ENCODE measurements at places on chromosomes 12 and 14.

- no peak for DNase-seq
Measured at GRCh38 chr12:113825705-113826104, 140.4 kb downstream of the RBM19 start.

GRCh38 chr12:106764220-106764619, 10.3 kb upstream of the RIC8B start:
- DNase-seq, result no peak

DNA sequence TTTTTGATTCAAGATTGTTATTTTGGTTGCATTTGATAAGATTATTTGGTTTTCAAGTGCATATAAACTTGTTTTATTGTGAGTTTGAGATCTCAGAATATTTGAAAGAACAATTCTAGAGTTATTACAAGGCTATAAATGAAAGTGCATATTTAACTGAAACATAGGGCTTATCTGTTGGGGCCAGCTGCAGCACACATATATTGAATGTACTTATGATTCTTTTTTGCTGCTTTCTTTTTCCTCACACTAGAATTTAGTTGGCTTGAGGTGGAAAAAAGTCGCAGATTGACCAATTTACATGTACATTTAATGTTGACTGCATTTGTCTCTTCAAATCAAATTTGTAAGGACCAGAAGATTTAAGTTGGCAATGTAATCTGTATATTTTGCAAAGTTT, 88.0 kb downstream of the PCNX1 start:
- DNase-seq, result no peak

- DNase-seq, result no peak
Measured at GRCh38 chr12:55970775-55971174, 3.1 kb upstream of the RAB5B start.

DNA sequence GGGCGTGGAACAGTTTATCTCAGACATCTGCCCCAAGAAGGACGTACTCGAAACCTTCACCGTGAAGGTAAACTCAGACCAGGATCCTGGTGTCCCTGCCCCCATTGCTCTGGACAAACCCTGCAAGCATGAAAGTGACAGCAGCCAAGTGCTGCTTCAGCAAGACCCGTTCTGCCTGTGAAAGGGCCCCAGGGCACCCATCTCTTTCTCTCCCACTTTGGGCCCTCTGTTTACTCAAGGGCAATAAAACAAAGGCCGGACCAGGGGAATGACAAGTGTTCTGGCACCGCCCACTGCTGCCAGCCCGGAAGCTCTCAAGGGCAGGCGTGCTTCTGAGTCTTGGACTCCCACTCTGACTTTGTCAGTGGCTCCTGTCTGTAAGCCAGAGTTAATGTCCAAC, 35.3 kb downstream of the CD9 start:
- no peak for DNase-seq

DNA sequence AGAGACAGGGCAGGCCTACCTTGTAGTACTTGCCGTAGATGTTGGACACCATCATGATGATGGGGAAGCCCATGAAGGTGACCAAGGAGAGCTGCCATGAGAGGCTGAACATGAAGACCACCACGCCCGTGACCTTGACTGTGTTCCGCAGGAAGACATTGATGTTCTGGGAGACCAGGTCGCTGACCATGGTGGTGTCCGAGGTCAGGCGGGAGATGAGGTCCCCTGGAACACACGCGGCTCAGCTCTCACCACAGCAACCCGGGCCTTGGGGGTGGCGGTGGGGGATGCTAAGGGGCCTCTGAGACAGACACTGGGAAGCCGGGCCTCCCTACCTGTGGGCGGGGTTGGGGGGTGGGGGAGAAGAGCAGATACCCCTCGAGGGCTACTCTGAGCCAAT, 17.7 kb downstream of the ABCB9 start:
- DNase-seq, result no peak

GRCh38 chr12:72872996-72873395, 600.8 kb downstream of the TRHDE start:
- no peak for DNase-seq

DNA sequence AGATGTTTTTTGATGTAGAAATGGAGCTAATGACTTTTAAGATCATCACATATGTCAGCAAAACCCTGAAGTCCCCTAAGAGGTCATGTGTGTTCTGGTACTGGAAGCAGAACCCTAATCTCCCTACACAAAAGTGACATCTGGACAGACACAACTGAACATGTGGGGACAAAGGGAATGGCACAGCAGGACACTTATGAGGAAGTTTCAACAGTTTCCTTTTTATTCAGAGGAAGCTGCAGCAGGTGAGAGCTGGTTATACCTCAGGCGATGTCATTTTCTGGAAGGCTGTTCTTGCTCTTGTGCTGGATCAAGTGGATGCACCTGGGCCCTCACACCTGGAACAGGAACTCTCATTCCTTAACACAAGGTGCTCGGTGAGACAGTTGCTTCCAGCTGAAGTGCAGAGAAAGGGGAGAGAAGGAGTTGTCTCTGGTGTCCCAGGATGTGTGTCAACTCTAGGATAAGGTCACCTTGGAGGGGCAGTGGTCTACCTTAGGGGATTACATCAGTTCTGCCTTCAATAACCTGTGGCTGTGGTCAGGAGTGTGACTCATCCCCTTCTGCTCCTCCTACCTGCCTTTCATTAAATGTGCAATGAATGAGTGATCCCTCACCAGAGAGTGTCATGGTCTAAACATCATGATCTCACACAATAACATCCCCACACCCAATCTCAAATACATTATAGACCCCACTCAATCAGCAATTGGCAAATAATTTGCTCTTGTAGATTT, 463.4 kb downstream of the TMEM121 start:
- peak; percentile 47 for DNase-seq

GRCh38 chr12:60196366-60196765, 600.5 kb downstream of the SLC16A7 start:
- no peak for DNase-seq

- no peak for DNase-seq
Measured at GRCh38 chr12:124509300-124509675, 58.1 kb downstream of the NCOR2 start.

DNA sequence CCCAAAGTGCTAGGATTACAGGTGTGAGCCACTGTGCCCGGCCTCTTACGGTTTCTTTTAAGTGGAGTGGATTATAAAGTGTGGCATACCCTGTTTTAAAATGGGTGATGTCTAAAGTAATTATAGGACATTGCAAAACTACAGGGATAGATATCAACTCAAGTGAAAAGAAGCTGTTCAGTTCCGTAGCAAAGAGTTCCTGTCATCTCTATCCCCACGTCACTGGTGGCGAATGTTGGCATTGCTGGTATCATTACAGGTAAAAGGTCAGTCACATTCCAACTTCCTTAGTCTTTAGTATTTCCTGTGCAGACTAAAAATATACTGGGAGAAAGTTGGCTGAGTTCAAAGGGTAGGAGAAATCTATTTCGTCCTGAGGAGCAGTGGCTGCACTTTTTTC, 95.6 kb upstream of the SLC38A2 start:
- DNase-seq, result no peak

GRCh38 chr14:81042438-81042837, 87.0 kb downstream of the TSHR start:
- DNase-seq, result no peak

DNA sequence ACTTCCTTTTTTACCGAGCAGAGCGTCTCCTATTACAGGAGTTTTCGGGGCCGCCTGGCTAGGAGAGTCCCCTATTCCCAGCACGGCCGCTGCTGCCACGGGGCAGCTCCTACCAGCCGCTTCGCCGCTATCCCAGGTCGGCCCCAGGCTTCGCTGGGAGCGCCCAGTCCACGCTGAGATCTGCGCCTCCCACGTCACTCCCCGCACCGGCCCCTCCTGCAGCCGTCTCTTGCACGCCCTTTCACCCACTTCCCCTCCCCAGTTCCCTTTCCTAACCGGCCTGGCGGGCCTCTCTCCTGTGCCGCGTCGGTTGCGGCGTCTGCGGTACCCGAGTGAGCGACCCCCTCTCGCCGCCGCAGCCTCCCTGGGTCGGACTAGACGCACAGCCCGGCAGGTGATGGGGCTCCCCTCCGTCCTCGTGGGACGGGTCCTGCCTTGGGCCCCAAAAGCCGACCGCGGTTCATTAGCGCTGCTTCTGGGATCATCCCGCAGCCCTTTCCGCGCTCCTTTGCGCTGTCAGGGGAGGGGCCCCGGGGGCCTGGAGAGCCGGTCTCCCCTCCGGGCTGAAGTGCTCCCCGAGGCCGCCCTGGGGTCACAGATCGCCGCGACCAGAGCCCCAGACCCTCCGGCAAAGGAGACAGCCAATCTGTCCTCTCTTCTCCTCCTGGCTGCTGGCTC, 1318.4 kb downstream of the TMEM121 start:
- DNase-seq, result peak; percentile 62

DNA sequence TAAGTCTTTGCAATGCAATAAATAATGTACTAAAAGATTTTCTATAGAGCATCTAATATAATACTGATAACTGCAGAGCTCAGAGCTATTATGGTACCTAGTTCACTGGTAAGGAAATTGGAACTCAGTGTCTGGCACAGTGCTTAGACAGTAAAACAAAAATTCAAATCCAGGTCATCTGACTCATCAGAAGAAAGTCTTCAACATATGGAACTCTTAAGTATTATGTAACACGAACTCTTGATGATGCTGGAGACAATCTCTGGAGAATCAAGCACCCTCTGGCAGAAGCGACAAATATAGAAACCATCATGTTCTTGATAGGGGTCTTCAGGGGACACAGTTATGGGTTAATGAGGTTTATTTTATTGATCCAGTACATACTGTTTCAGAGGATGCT, 37.3 kb upstream of the TRHDE start:
- DNase-seq, result no peak

GRCh38 chr12:48029491-48030172, 25.4 kb upstream of the COL2A1 start:
- DNase-seq, result no peak

- DNase-seq, result no peak
Measured at GRCh38 chr14:52922656-52923055, 28.2 kb downstream of the FERMT2 start.

- no peak for DNase-seq
Measured at GRCh38 chr12:23657598-23657997, 291.9 kb downstream of the SOX5 start.

GRCh38 chr14:43540948-43541347, 966.1 kb downstream of the FSCB start:
- DNase-seq, result no peak

- no peak for DNase-seq
Measured at GRCh38 chr12:32783029-32783428, 27.3 kb upstream of the YARS2 start.

GRCh38 chr12:104275689-104276088, 27.9 kb upstream of the EID3 start:
- DNase-seq, result no peak

GRCh38 chr12:113467502-113468364, 3.9 kb downstream of the LHX5 start:
- no peak for DNase-seq

GRCh38 chr14:104181761-104182530, 43.6 kb downstream of the KIF26A start:
- DNase-seq, result no peak

- DNase-seq, result no peak
Measured at GRCh38 chr12:14270392-14270791, 95.1 kb upstream of the ATF7IP start.

GRCh38 chr14:53478174-53478573, 325.1 kb upstream of the DDHD1 start:
- DNase-seq, result no peak

DNA sequence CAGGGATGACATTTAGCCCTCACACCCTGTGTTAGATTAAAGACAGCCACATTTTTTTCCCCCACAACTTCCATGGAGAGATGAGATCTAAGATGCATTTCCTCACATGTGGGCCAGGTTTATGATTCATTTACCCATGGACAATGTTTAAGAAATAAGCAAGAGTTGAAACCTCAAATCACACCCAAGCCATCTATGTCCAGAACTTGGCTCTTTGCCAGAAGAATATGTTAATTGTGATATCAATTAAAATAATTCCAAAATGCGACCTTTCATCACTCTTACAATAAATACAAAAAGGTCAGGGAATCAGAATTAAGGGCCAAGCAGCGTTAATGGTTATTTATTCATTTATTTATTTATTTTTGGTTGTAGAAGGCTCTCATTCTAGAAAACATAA, 1376.9 kb upstream of the TMEM132C start:
- no peak for DNase-seq

DNA sequence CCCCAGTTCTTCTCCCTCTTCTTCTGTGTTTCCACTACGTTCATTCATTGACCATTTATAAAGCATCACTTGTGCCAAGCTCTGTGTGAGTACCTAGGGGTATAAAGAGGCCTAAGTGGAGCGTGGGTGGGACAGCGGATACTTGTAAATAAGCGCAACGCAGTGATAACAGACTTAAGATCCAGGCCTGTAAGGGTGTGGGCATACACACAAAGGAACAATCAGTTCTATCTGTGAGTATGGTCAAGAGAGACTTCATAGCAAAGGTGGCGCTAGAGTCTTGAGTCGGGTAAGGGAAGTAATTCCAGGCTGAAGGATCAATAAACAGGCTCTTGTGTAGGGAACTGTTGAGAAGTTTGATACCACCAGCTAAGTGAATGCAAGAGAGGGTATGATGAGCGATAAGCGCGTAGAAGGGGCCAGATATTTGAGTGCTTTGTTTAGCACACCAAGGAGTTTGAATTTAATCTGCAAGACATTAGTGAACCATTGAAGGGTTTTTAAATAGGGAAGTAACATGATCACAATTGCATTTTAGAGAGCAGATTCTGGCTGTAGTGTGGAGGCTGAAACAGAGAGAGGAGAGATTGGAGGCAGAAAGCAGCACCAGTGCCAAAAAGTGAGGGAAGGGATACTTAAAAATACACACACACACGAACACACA, 1.0 kb upstream of the GXYLT1 start:
- DNase-seq, result no peak

DNA sequence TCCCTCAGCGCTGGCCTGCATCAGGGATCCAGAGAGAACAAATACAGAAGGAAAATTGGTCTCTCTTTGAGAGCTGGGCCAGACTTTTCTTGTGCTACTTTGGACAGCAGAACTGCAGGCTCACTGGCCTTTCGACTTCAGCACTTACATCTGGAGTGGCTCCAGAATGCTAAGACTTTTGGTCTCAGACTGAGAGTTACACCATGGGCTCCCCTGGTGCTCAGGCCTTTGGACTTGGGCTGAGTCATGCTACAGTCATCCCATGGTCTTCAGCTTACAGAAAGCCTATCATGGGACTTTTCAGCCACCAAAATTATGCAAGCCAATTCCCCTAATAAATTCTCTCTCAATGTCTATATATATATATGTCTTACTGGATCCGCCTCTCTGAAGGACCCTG, 9.0 kb upstream of the CD163 start:
- no peak for DNase-seq

DNA sequence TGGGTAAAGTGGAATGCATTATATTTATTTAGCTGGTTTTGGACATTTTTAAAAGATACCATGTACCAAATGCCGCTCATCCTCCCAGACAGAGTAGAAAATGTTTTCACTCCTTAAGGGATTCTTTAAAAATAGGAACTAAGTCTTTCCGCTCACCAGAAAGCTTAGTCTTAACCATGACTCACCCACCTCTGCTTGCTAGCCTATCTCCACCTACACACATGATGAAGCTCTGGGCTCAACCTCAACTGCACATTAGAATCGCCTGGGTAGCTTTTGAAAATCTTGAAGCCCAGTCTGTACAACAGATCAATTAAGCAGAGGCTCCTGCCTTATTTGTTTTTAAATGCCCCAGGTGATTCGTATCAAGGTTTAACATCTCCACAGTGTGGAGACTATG, 260.5 kb downstream of the NEDD1 start:
- no peak for DNase-seq

- no peak for DNase-seq
Measured at GRCh38 chr14:89728964-89729363, 225.6 kb downstream of the EFCAB11 start.

- DNase-seq, result no peak
Measured at GRCh38 chr14:95477411-95478269, 38.8 kb downstream of the SYNE3 start.
